ENCODE measurements at places on chromosomes 1 and 21. TPM values are rescaled to one million over a fixed set of nuclear protein-coding genes. Genes with fewer than 3 reads are reported as not detected.

HMCN1 gene
- polyA plus RNA-seq: 37.3 TPM

NBPF12 gene
- 29.4 TPM for polyA plus RNA-seq

COL6A1 gene
- 333 TPM for polyA plus RNA-seq

XCL2 gene
- not detected for polyA plus RNA-seq

TBX15 gene
- polyA plus RNA-seq: 0.13 TPM

FABP3 gene
- polyA plus RNA-seq: 63.2 TPM

UBE2U gene
- not detected for polyA plus RNA-seq

OLFML2B gene
- polyA plus RNA-seq: 6.0 TPM

DNA sequence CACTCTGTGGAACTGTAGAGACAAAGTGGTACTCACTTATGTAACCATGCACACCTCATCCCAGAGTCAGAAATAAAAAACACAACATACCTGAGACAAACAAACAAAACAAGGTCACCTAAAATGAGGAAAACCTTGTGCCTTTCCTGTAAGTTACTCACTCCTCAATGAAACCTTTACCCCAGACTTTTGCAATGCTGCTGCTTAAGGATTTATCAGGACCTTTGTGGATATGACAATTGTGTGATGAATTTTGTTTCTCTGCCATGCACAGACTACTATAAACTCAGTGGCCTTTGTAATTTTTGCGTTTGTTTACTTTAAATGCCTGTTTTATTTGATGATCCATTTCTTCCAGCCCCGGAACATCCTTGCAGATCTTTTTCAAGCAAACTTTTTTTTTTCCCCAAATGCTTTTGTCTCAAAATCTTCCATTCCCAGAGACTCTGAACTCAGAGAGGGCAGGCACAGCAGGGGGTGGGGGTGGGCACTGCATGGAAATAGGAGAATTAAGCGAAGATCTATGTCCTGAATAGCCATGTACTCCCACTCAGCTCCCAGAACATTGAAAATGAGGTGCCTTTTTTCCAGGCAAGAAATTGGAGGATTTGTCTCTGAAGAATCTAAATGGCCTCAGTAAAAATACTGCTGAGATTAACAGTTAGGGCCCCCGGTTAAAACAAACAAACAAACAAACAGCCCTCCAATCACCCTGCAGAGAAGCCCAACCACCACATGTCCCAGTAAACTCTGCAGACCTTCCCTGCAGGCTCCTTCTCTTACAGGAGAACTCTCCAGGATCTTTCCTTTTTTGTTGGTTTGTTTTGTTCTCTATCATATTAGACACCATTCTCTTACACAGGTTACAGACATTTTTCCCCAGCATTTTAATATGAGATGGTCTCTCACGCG, 22.6 kb upstream of the SIM2 start:
- no peak for DNase-seq

DNA sequence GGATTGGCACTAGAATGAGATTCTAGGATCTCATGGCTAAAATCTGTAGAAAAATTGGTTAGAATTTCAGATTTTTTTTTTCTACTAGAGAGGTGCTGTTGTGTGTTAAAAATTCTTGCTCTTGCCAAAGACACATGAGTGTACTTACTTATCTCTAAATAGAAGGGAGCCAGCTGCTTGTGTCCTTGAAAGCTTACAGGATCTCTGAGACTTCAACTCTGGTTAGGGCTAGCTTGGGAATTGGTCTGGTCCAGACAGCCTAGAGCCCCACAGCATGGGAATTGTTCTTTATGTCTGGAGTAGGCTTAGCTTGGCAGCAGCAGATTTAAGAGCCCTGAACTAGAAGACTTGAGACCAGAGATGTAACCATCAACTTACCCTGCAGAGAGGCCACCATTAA, 37.3 kb downstream of the MACO1 start:
- peak; percentile 14 for DNase-seq

- no peak for DNase-seq
Measured at GRCh38 chr21:23152130-23152529, 2153.9 kb downstream of the NCAM2 start.

- no peak for DNase-seq
Measured at GRCh38 chr1:62682531-62682930, 5.7 kb downstream of the DOCK7 start.

DNA sequence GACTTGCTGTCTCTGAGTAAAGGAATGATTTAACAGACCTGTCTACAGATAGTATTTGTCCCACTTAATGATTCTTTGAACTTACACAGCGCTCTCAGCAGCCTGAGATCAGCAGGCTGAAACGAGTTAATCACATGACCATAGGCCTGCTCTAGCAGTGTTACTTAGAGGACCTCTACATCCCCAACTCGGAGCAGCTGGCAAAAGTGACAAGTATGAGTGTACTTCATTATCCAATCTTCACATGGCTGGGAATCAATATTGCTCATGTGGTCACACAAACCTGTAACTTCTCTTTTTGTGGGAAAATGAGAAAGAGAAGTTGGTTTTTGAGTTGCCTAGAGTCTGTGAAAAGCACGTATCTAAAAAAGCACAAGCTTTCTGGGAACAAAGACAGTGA, 11.4 kb upstream of the ATP13A2 start:
- DNase-seq: no peak

- DNase-seq: no peak
Measured at GRCh38 chr1:65558215-65558614, 137.7 kb downstream of the LEPR start.

- DNase-seq: no peak
Measured at GRCh38 chr1:19529664-19530063, 44.3 kb upstream of the CAPZB start.

DNA sequence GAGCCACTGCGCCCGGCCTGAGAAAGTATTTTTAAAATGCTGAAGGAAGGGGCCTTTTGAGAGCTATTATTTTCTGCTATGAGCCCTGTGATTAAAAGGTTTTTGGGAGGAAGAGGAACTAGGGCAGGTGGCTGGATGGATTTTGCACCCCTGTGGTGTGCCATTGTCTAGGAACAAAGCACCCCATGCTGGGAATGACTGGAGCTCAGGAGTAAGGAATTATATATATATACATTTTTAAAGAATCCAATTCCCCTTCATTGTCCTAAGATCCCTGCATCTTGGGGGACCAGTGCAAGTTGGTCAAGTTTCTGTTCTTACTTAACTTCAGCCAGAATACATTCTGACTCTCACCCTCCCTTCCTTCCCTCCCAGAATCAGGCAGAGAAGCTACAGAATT, 91.6 kb downstream of the ZNF648 start:
- DNase-seq: no peak
